Muscle of leg (tissue), 16 donors: ENCODE measurements at places on chromosomes 6 and 20.

DNA sequence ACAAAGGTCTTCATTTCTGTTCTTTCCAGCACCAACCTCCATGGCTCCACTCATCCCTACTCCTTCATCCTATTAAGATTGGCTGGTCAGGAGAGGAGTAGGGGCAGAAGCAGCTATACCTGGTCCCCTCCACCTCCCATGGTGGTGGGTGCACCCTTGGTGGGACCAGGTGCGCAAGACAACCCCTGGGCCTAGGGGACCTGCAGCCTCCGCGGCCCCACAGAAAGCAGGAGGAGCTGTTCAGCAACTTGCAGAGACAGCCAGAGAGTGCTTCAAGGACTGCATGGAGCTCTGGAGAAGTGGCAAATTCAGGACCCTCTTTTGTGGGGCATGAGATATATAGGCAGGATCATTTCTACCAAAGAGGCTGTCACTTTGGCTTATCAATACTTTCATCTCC lies 9.8 kb downstream of the ULBP2 start:
- DNase-seq, result no peak

GRCh38 chr20:31698803-31699718 lies 23.6 kb downstream of the BCL2L1 start:
- peak; percentile 96 for DNase-seq

- no peak for DNase-seq
Observed at GRCh38 chr20:57465486-57465885, 59.5 kb downstream of the CTCFL start.

GRCh38 chr6:57302477-57302876 lies 15.0 kb upstream of the PRIM2 start:
- no peak for DNase-seq

- DNase-seq, result no peak
Observed at GRCh38 chr6:64062960-64063683, 427.5 kb downstream of the PHF3 start.
